ENCODE measurements at places on chromosomes 12 and 14.

- H3K27me3 ChIP-seq, result no peaks in the 10 kb centered on the region
- H3K36me3 ChIP-seq, result no peaks in the 10 kb centered on the region
- H3K4me1 ChIP-seq, result 0 out of 2 replicates have a peak, but pooled peaks cover 6% of the 10 kb centered on the region
- DNase-seq, result no peak
Observed at GRCh38 chr12:13028825-13029570, 15.2 kb upstream of the FAM234B start.

- no peak for DNase-seq
- no peak overlapping the region for H3K27ac ChIP-seq
- H3K4me1 ChIP-seq, result no peaks in the 10 kb centered on the region
- H3K4me3 ChIP-seq, result no peak overlapping the region
- H3K27me3 ChIP-seq, result no peaks in the 10 kb centered on the region
- H3K36me3 ChIP-seq, result peaks cover 3% of the 10 kb centered on the region
Observed at GRCh38 chr14:51996148-51996746, 6.9 kb downstream of the RTRAF start.

- no peak overlapping the region for H3K27ac ChIP-seq
- H3K4me3 ChIP-seq, result no peak overlapping the region
- no peak for DNase-seq
- H3K4me1 ChIP-seq, result no peaks in the 10 kb centered on the region
- H3K27me3 ChIP-seq, result no peaks in the 10 kb centered on the region
- H3K36me3 ChIP-seq, result no peaks in the 10 kb centered on the region
Observed at GRCh38 chr14:57657487-57657886, 163.8 kb upstream of the CCDC198 start.

- DNase-seq, result no peak
- H3K4me3 ChIP-seq, result no peak overlapping the region
- H3K27me3 ChIP-seq, result no peaks in the 10 kb centered on the region
- no peaks in the 10 kb centered on the region for H3K36me3 ChIP-seq
- H3K4me1 ChIP-seq, result peaks cover 6% of the 10 kb centered on the region
Observed at GRCh38 chr14:72439707-72440106, 454.2 kb downstream of the DPF3 start.

GRCh38 chr12:50201987-50202521 is 34.9 kb upstream of the CERS5 start:
- H3K4me1 ChIP-seq, result no peaks in the 10 kb centered on the region
- no peaks in the 10 kb centered on the region for H3K36me3 ChIP-seq
- DNase-seq, result no peak
- H3K4me3 ChIP-seq, result no peak overlapping the region

GRCh38 chr14:53044486-53044885 is 93.6 kb upstream of the FERMT2 start:
- no peaks in the 10 kb centered on the region for H3K36me3 ChIP-seq
- H3K4me1 ChIP-seq, result no peaks in the 10 kb centered on the region
- no peak overlapping the region for H3K4me3 ChIP-seq
- no peaks in the 10 kb centered on the region for H3K27me3 ChIP-seq
- H3K27ac ChIP-seq, result no peak overlapping the region
- no peak for DNase-seq

DNA sequence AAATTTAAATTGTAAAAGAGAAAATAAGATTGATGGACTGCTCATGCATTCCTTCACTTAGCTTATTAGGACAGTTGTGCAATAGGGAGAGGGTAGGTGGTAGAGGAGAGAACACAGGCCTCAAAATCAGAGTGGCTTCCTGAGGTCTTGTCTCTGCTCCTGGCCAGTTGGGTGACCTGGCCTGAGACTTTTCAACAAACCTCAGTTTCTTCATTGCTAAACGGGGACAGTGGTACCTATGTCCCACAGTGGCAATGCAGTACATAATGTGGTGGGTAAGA is 2.6 kb downstream of the MAP3K12 start:
- H3K36me3 ChIP-seq, result no peaks in the 10 kb centered on the region
- peaks cover 19% of the 10 kb centered on the region for H3K4me1 ChIP-seq
- DNase-seq, result no peak
- H3K27ac ChIP-seq, result no peak overlapping the region
- no peaks in the 10 kb centered on the region for H3K27me3 ChIP-seq

- H3K4me1 ChIP-seq, result no peaks in the 10 kb centered on the region
- no peaks in the 10 kb centered on the region for H3K27me3 ChIP-seq
- no peak overlapping the region for H3K4me3 ChIP-seq
- no peaks in the 10 kb centered on the region for H3K36me3 ChIP-seq
- H3K27ac ChIP-seq, result no peak overlapping the region
Observed at GRCh38 chr14:75602503-75602902, 24.1 kb downstream of the FLVCR2 start.

DNA sequence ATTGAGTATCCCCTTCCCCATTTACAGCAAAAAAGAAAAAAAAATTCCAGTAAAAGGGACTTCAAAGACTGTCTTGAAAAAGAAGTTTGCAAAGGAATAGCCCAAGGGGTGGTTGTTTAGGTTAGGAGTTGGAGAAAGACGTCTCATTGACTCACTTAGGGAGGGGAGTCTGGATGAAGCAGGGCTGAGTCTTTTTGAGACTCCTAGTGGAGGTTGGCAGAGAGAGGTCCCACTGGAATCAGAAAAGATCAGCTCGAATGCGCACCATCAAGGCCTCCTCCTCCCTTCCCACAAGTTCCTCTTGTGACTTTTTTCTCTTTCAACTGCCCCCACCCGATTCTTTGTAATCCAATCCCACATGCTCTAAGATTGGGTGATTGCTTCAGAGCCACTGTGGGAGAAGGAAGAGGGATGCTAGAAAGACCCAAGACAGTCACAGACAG is 1.9 kb downstream of the ARHGEF40 start:
- no peaks in the 10 kb centered on the region for H3K36me3 ChIP-seq
- H3K27me3 ChIP-seq, result peaks cover 11% of the 10 kb centered on the region

- no peaks in the 10 kb centered on the region for H3K27me3 ChIP-seq
- DNase-seq, result no peak
- peaks cover under 1% of the 10 kb centered on the region for H3K4me1 ChIP-seq
- no peaks in the 10 kb centered on the region for H3K36me3 ChIP-seq
- H3K27ac ChIP-seq, result no peak overlapping the region
Observed at GRCh38 chr14:96893966-96894622, 96.9 kb downstream of the VRK1 start.

- no peak for DNase-seq
- no peak overlapping the region for H3K27ac ChIP-seq
- no peaks in the 10 kb centered on the region for H3K4me1 ChIP-seq
- peaks cover 3% of the 10 kb centered on the region for H3K36me3 ChIP-seq
Observed at GRCh38 chr14:90400904-90401561, 4.2 kb downstream of the CALM1 start.

GRCh38 chr14:32468955-32469354 is 139.9 kb downstream of the AKAP6 start:
- no peaks in the 10 kb centered on the region for H3K4me1 ChIP-seq
- no peaks in the 10 kb centered on the region for H3K27me3 ChIP-seq
- no peak overlapping the region for H3K4me3 ChIP-seq
- DNase-seq, result no peak

GRCh38 chr12:116744766-116745165 is 6.7 kb downstream of the RNFT2 start:
- no peaks in the 10 kb centered on the region for H3K4me1 ChIP-seq
- DNase-seq, result no peak
- no peak overlapping the region for H3K27ac ChIP-seq
- H3K36me3 ChIP-seq, result no peaks in the 10 kb centered on the region

DNA sequence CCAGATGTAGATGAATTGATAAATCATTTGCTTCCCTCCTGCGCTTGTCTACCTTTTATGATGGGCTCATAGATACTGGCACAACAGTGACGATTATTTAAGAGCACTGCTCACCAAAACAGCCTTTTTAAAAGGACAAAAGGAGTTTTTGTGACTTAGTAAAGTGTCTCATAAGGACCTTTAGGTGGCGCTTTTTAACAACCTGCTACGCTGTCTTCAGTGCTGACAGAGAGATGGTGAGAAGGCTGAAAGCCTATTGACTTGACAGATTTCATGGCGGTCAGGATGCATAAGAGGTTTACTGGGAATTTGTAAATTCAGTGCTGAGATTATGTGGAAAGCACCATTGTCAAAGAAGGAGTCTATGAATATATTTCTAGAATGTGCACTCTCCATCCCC is 87.6 kb downstream of the SLC15A5 start:
- H3K27me3 ChIP-seq, result no peaks in the 10 kb centered on the region
- no peaks in the 10 kb centered on the region for H3K36me3 ChIP-seq
- peaks cover 12% of the 10 kb centered on the region for H3K4me1 ChIP-seq

GRCh38 chr14:66041582-66041981 is 444.6 kb upstream of the CCDC196 start:
- H3K27ac ChIP-seq, result no peak overlapping the region
- no peak overlapping the region for H3K4me3 ChIP-seq
- H3K4me1 ChIP-seq, result no peaks in the 10 kb centered on the region

DNA sequence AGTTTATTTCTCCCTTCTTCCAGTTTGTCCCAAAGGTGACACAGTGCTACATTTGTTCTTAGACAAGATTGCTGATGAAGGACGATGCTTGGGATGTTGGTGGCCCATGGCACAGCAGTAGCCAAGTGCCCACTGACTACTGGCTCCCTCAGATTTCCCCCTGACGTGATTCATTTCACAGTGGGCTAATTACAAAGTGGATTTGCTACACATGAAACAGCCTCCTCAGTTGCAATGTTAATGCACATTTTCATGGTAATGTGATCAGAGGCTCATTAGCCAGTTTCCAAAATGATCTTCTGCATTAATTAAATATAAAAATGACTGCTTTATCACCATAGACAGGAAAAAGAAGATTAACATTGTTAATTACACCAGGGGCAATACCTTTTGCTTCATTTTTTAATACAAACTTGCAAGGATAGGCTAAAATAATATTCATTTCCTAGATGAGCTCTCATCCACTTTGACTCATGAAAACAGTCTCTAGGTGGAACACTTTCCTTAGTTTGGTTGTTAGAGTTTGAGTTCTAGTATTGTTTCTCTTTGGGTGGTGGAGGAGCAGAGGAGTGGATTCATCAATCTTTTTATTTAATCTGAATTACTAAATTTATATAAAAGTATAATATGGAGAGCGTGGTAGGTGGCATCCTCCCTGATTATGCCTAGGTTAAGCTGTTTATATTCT is 250.9 kb downstream of the PDZRN4 start:
- no peaks in the 10 kb centered on the region for H3K36me3 ChIP-seq
- peaks cover 38% of the 10 kb centered on the region for H3K4me1 ChIP-seq
- peak overlapping the region; percentile 54 for H3K4me3 ChIP-seq

DNA sequence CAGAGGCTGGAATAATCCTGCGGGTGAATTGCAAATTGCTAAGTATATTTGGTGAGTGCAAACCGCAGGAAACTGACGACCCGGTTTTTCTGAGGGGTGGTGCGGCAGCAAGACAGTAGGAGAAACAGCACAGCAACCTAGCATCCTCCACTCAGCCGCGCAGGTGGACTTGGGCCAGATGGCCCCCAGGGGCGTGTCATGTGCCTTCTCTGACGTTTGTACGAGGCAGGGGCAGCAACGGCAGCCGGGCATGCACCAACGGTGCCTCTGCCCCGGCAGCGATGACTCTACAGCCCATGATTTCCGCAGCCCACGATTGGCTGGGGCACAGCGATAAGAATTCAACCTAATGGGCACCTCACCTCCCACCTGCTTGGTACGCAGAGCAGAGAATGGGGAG is 11.1 kb upstream of the CLEC2A start:
- no peak overlapping the region for H3K27ac ChIP-seq
- peaks cover 5% of the 10 kb centered on the region for H3K4me1 ChIP-seq
- H3K4me3 ChIP-seq, result no peak overlapping the region
- no peak for DNase-seq

All from MM.1S (cell line).